NCI-H82 (cell line): ENCODE measurements at places on chromosomes 12 and 14.

DNA sequence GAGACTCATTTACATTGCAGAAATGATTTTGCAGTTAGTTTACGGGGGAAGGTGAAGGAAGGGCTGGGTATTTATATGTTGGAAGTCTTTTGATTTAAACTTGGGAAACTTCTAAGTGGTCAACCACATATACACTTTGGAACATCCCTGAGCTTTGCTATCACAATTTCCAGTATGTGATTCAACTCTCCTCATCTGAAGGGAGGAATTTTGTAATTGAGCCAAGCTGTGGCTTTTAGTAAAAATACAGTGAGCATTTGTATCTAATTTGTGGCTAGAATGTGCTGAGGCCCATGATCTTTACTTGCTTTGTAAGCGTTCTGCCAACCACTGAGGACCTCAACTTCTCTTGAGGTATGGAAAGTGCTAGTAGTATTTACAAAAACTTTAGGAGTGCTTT is 235.0 kb upstream of the PDZRN4 start:
- no peak for DNase-seq

GRCh38 chr12:46480724-46481123 is 108.2 kb upstream of the SLC38A2 start:
- peak; percentile 18 for DNase-seq

GRCh38 chr12:49015196-49015595 is 3.4 kb downstream of the PRKAG1 start:
- no peak for DNase-seq

GRCh38 chr12:94970560-94970959 is 32.9 kb downstream of the NDUFA12 start:
- no peak for DNase-seq

GRCh38 chr12:81570234-81570633 is 188.9 kb downstream of the PPFIA2 start:
- DNase-seq: no peak

DNA sequence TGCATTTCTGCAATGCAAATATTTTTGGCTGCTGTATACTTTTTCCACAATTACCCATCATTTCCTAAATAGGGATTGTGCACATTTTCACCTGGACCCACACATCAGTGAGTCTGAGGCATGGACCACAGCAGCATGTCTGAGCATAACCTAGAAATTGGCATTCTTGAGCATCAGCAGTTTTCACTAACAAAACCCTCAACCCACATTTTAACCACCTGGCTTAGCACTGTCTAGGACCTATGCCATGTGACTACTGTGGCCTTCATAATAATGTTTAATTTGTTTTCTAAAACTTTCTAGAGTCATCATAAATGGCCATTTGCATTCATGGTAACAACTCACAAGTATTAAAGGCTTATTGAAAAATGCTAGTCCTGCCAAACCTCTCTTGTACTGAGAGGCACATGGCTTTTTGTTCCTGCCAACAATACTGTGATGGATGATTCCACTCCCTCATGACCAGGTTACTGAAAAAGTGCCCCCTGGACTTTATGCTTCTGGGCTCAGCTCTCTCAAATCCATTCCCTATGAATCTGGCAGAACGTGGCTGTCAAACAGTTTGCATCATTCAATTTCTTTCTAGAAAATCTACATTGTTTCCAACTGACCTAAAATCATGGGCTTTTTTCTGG is 240.0 kb downstream of the MDGA2 start:
- DNase-seq: no peak

GRCh38 chr12:7439579-7440505 is 4.1 kb downstream of the CD163L1 start:
- peak; percentile 70 for DNase-seq

GRCh38 chr14:96741151-96741977 is 55.8 kb upstream of the VRK1 start:
- peak; percentile 65 for DNase-seq

DNA sequence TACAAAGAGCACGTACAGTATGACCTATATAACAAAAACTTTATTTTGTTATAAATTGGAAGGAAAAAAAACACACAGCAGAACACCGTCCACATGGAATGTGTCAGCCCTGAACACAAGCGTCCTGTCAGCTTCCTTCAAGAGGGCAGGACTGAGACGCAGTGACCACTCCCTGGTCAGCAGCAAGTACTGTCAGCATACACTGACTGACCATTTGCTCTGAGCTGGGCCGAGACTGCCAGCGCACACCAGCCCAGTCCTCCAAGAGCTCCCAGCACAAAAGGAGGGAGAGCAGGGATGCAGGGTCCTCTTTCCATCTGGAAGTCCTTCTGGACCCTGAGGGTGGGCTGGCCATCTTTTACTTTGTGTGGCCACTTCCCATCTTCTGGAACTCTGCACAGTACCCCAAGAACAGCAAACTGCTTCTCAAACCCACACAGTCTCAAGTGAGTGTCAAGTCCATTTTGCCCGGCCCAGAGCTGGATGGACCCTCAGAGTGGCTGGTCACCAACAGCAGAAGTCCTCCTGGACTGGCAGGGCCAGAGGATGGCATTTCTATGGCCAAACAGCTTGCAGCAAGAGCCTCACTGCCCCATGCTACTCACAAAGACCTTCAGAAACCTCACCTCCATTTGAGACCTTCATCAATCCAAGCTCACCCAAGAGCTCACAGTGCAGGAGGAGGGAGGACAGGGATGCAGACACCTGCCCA is 11.7 kb downstream of the CCDC88C start:
- DNase-seq: no peak

- DNase-seq: peak; percentile 46
These were observed 62.6 kb downstream of the DCAF5 start for GRCh38 chr14:69090187-69090789.

DNA sequence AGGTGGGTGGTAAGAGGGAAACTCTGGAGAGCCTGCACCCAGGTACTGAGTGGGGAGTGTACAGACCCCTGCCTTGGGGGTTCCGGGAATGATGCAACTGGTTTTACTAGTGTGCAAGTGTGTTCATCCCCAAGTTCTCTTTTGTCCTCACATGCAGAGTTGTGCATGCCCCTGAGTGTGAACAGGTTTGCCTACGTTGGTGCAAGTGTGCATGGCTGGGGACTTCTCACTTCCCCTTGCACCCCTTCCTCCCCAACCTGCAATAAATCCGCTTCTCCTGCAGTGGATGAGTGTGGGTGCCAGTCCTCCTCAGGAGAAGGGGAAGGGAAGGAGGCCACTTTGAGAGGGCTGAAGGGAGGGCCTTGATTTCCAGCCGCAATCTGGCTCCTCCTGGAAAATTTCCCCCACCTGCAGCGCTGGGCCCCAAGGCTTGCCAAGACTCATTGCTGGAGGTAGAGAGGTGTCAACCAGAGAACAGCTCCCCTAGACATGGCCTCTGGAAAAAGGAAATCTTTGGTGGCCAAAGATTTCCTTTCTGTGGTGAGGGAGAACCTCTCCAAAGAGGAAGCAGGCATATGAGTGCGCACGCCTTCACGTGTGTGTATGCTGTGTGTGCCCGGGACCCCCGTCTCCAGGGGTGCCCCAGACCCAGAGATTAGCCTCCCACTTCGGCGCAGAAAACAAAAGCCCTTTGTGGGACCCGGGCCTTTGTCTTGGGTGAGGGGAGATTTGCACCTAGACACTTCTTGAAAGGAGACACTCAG is 5.5 kb downstream of the AQP2 start:
- no peak for DNase-seq

GRCh38 chr14:32865827-32866376 is 72.8 kb upstream of the NPAS3 start:
- no peak for DNase-seq

DNA sequence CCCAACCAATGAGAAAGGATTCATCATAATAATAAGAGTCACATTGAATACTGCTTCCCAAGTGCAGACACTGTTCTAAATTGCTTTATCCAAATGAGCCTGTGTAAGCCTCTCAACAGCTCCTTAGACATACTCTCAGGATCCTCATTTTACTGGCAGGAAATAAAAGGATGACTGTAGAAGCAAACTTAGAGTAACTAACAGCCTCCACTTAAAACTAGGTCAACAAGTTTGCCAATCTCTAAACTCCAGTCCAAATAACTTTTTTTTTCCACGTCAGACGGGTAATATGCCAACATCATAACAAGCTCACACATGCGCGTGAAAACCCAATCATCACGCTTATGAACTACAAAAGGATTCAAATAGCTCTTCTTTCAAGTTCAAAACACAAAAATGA is 15.3 kb upstream of the DPF3 start:
- DNase-seq: no peak

- peak; percentile 43 for DNase-seq
These were observed 43.6 kb upstream of the VSX2 start for GRCh38 chr14:74195623-74196022.

DNA sequence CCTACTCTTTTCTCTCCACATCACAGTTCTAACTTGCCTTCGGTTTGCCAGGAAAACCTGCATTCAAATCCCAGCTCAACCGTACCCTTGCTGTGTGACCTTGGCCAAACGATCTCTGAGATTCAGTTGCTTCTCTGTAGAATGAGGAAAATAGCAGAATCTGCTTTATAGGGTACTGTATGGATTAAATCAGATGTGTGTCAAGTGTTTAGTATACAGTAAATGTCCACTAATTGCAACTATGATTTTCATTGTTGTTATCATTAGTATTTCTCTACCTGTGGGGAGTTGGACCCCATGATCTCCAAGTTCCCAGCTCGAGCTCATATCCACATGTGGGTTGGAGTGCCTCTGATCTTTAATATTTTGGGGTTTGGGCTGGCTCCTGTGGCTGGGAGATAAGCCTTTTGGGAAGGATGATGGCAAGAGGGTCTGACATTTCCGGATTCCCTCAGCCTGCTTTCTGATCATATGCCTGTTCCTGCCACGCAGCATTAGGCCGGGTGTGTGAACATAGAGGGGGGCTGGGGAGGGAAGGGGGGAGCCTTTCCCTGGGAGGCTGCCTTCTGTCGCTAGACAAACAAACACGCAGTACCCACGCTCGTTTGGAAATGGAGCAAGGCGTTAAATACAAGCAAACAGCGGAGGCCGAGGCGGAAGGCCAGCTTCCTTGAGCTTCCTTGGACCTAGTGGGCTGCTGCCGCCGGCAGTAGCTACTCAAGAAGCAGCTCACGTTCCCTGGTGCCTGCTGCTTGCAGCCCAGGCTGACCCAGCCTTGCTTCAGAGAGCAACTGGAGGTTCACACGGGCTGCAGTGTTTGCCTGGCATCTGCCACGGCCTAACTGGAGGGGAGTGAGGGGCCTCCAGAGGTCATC is 213.5 kb upstream of the LHX5 start:
- peak; percentile 52 for DNase-seq

DNA sequence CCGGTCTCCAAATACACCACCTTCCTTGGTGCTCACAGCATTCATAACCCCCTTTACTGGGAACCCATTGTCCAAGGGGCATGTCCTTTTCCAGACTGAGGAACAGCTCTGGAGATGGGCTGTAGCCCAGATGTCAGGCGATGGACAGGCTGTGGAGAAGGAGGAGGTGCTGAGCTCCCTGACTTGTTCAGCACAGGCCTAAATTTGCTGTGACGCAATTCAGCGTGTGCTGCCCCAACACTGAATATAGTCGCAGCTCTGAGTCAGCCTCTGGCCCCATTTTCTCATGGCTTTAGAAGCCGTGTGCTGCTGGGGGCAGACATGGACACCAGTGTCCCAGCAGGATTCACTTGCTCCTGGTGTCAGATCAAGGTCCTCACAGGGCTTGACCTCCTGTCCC is 269.1 kb downstream of the EMP1 start:
- no peak for DNase-seq

- DNase-seq: no peak
These were observed 74.9 kb downstream of the PCNX1 start for GRCh38 chr14:70982200-70982599.

DNA sequence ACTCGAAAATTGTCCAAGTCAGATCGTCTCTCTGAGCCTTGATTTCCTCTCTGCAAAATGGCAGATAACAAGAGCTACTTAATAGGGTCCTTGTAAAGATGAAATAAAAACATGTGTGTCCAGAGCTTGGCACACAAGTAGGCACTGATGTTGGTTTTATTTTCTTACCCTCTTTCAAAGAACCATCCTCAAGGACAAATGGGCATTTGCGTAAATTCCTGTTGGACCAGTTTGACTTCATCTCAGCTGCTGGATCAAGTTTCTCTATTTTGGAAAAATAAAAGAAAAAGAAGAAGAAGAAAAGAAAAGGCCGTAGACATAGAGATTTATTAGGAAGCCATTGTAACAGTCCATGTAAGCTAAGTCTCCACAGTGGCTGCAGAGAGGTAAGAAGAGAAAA is 47.2 kb downstream of the MAP1LC3B2 start:
- no peak for DNase-seq

DNA sequence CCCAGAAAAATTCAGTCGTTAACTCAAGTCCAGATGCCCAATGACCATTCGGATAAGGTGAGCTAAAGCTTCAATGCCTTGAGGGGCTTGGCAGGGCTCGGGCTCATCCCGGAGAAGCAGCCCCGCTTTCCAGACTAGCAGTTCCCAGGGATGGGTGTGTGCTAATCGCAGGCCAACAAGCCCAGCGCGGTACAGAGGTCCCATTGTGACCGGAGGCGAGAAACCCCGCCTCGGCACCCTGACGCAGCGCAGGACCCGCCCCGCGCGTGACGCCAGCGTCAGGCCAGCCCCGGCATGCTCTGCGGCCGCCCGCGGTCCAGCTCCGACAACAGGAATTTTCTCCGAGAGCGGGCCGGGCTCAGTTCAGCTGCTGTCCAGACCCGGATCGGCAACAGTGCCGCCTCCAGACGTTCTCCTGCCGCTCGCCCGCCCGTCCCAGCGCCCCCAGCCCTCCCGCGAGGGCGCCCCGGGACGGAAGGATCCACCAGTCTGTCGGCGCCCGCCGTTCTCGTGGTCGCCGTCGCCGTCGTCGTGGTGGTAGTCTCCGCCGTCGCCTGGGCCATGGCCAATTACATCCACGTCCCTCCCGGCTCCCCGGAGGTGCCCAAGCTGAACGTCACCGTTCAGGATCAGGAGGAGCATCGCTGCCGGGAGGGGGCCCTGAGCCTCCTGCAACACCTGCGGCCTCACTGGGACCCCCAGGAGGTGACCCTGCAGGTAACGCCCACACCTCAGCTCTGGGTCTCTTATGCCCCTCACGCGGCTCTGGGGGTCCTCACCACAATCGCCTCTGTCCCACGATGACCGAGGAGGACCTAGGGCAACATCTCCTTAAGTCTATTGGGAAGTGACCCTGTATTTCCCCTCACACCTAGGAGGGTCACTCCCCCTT is at the start of gene ETNK1:
Gene ETNK1, plus strand, starts transcription at position 302 of the 892 bp plus-strand sequence. Its CDS starts 260 bp downstream, at position 562.
- peak; percentile 94 for DNase-seq

GRCh38 chr14:32934881-32935633 is 3.6 kb upstream of the NPAS3 start:
- peak; percentile 43 for DNase-seq

- DNase-seq: peak; percentile 79
These were observed 67.2 kb upstream of the FAM181A start for GRCh38 chr14:93859957-93860356.

DNA sequence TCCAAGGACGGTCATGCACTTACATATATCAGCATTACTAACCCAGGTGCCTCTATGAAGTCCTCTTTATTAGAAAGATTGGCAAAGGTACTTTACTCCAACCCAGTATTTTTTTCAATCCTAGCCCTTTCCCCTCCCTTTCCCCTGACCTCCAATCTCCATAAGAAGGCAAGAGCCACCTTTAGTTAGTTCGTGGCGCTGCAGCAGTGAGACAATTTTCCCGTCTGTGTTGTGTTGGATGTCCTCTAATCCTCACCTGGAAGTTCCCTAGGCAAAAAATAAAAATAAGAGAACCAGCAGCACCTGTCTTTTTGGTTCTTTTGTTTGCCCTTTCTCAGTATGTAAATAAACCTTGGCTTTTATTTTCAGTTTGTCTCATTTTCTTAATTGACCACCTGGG is 439.6 kb upstream of the LRFN5 start:
- DNase-seq: no peak
